Non-pigmented ciliary epithelial cell (primary cell): ENCODE measurements at places on chromosomes 5 and 9.

DNA sequence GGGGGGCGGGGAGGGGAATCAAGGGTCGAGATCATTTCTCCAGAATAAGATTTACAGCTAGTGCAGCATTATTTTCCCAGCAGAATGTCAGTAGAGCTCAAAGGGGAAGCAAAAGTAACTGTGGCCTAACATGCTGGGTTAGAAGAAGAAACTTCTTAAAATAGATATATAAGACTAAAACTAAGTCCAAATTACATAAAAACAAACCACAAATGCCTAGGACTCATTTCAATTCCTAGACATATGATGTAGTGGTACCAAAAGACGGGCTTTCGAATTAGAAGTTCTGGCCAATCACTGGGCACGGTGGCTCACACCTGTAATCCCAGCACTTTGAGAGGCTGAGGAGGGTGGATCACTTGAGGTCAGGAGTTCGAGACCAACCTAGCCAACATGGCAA is 20.8 kb upstream of the MELK start:
- no peak for DNase-seq

- DNase-seq, result no peak
Measured at GRCh38 chr9:15298362-15298761, 8.7 kb downstream of the TTC39B start.

DNA sequence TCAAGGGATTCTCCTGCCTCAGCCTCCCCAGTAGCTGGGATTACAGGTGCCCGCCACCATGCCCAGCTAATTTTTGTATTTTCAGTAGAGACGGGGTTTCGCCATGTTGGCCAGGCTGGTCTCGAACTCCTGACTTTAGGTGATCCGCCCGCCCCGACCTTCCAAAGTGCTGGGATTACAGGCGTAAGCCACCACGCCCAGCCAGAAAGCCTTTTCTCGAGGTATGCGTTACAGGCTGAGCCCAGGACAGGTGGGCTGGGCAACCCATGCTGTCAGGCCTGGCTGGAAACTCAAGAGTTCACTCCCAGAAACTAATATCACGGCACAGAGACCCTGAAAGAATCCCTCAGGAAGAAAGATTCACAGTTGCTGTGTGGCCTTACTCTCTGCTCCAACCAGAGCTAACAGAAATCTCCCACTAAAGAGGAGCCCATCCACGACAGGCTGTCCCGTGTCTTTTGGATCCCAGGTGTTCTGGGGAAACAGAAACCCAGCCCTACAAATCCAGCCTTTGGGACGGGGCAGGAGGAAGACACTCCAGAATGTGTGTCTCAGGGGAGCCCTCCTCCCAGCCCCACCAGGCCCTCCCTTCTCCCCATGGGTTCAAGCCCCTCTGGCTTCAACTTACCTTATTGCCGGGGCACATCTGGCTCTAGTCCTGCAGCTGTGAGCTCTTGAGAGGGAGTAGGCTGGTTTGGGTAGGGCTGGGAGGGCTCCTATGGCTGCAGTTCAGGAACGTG is 400 bp downstream of the TIFAB start:
- DNase-seq, result no peak

GRCh38 chr9:91101611-91102168 is 260.0 kb downstream of the AUH start:
- no peak for DNase-seq

DNA sequence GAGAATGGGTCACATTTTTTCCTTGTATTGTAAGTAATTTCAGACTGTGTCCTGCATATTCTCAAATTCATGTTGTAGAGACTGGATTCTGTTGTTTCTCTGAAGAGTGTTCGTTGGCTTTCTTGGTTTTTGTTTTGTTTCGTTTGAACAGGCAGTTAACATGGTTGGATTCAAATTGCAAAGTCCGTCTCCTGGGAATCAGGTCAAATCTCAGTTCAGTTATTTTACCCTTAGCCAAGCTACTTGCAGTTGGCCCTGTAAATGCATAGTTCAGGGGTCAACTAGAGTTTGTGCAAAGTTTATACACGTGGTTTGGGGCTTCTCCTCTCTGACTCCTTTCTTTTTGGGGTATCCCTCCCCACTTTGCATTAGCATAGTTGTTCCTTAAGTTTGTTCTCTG is 21.7 kb upstream of the FBXW11 start:
- DNase-seq, result no peak

DNA sequence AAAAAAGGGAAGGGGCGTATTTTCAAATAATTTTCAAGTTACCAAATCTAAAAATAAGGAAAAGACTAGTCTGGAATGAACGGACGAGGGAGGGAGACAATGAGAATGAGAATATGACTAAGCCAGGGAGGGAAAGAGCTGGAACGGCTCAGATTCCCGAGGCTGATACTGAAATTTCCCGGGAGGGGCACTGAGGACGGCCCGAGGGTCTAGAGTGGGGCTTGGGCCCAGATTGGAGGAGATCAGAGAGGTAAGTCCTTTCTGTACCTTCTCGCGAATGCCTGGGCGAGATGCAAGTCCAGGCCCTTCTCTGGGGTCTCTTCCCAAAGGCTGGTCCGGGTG is 3.4 kb upstream of the CCIN start:
- DNase-seq, result no peak

DNA sequence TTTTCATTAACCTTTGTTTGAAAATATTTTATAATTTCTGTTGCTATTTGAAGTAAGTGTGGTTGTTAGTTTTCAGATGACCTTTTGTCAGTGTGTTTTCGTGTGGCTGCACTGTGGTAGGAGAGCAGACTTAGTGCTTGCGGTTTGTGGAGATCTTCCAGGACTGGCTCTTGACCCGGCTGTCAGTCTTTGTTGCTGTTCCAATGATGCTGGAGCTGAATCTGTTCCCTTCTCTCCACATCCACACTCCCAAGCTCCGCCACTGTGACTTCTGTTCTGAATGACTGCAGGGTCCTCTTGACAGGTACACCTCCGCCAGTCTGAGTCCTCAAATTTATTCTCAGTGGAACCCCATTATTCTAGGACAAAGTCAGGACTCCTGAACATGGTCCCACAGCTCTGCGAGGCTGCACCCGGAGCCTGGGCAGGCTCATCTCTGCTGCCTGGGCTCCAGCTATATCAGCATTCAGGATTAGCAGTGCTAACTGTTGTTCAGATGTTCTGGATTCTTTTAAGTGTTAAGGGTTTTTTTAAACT is 126.0 kb downstream of the WNK2 start:
- DNase-seq, result no peak

- DNase-seq, result no peak
Measured at GRCh38 chr9:2469681-2470221, 151.8 kb upstream of the VLDLR start.

DNA sequence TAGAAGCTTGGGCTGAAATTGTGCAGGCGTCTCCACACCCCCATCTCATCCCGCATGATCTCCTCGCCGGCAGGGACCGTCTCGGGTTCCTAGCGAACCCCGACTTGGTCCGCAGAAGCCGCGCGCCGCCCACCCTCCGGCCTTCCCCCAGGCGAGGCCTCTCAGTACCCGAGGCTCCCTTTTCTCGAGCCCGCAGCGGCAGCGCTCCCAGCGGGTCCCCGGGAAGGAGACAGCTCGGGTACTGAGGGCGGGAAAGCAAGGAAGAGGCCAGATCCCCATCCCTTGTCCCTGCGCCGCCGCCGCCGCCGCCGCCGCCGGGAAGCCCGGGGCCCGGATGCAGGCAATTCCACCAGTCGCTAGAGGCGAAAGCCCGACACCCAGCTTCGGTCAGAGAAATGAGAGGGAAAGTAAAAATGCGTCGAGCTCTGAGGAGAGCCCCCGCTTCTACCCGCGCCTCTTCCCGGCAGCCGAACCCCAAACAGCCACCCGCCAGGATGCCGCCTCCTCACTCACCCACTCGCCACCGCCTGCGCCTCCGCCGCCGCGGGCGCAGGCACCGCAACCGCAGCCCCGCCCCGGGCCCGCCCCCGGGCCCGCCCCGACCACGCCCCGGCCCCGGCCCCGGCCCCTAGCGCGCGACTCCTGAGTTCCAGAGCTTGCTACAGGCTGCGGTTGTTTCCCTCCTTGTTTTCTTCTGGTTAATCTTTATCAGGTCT is at the start of gene C9orf72:
C9orf72 (minus strand) TSS at position 564 of the 716 bp plus-strand sequence. CDS start 6,361 bp downstream, outside the sequence.
- DNase-seq, result no peak

- DNase-seq, result no peak
Measured at GRCh38 chr5:31122998-31123951, 70.2 kb upstream of the CDH6 start.

GRCh38 chr9:122115176-122116035 is 22.3 kb upstream of the TTLL11 start:
- DNase-seq, result no peak

GRCh38 chr5:68344447-68345111 is 129.0 kb downstream of the PIK3R1 start:
- DNase-seq, result no peak

GRCh38 chr9:89902450-89903140 is 297.8 kb downstream of the GADD45G start:
- DNase-seq, result no peak

GRCh38 chr5:126402621-126403555 is 20.3 kb upstream of the GRAMD2B start:
- no peak for DNase-seq

- no peak for DNase-seq
Measured at GRCh38 chr5:9207817-9208418, 338.0 kb downstream of the SEMA5A start.
